SW480 (cell line): ENCODE measurements at places on chromosomes 12 and 14.

DNA sequence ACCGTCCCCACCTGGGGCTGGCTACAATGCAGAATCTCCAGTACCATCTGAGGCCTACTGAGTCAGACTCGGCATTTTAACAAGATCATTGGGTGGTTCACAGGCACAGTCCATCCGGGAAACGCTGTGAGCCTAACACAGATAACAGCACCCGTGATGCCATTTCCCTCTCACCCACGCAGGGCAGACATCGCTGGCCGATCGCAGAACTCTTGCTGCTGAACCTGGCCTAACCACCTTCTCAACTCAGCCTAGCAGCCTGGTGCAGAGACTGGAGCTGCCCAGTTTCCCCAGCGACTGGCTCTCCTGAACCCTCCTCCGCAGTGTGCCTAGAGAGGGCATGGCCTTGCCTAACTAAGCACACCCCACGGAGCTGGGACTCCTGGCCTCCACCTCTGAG lies 83.3 kb downstream of the NCOR2 start:
- DNase-seq = no peak

DNA sequence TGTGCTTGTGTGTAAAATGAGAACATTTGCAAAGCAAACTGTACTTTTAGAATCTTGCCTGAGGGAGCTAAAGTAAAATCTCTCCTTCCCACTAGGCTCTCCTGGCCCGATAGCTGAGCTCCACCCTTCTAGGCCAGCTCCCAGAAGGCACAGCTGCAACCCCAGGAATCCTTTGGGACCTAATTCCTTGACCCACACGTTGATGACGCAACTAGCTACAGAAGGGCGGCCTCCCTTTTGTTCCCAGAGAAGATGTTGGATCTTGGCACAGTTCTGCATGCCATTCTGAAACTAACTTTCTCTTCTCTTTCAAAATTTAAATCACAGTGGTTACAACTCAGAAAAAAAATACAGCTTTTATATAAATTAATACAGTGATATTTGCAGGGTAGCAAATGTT lies 268.1 kb downstream of the EGLN3 start:
- no peak for DNase-seq

GRCh38 chr12:121955258-121956237 lies 37.2 kb downstream of the CFAP251 start:
- no peak for DNase-seq

DNA sequence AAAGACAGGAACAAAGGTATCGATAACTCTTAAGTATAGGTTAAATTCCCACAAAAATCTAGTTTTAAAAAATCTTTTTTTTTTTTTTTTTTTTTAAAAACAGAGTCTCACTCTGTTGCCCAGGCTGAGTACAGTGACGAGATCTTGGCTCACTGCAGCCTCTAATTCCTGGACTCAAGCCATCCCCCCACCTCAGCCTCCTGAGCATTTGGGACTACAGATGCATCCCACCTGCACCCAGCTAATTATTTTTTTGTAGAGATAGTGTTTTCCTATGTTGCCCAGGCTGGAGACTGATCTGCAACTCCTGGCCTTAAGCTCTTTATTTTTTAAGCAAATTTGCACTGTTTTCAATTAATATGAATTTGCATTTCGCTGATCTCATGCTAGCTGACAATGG lies 9.8 kb downstream of the PSEN1 start:
- no peak for DNase-seq
